Stimulated activated CD8-positive, alpha-beta memory T cell treated with anti-CD3 and anti-CD28 coated beads, Interleukin-7, amount 100 ng/mL, for 1 hour (primary cell): ENCODE measurements at places on chromosomes 5 and 9.

GRCh38 chr5:2588850-2589501 is 162.5 kb downstream of the IRX2 start:
- no peak for DNase-seq

GRCh38 chr9:121225240-121225639 is 23.6 kb upstream of the RAB14 start:
- no peak for DNase-seq

DNA sequence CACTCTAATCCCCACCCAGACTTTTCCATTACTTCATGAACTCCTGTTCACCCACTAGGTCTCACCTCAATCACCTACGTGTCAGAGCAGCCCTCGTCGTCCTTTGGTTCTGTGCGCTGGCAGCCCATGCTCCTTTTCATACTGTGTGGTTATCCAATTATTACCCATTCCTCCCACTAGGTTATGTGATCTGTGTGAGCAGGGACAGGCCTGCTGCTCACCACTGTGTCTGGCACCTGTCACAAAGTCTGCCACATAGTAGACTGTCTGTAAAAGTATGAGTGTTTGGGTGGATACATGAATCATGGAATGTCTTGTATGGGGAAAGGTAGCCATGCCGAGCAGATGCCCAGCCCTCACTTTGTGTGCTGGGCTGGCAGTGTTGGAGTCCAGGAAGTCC is 12.1 kb upstream of the SMAD5 start:
- DNase-seq = no peak

DNA sequence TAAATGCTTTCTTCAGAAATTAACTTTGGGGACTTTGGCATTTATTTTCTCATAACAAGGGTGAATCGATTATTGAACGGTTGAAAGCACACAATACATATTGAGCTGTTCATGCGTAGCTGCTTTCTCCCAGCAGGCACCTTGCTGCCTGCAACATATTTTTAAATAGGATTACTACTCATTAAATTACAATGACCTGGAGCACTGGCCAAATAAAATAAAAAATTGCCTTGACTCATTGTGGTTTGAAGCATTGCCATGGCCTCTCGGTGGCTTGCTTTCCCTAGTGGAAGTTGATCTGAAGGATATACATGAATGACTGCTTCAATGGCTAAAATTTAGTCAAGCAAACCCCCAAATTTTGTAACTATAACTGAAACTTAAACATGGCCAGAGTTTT is 181.6 kb upstream of the NUDT12 start:
- no peak for DNase-seq

DNA sequence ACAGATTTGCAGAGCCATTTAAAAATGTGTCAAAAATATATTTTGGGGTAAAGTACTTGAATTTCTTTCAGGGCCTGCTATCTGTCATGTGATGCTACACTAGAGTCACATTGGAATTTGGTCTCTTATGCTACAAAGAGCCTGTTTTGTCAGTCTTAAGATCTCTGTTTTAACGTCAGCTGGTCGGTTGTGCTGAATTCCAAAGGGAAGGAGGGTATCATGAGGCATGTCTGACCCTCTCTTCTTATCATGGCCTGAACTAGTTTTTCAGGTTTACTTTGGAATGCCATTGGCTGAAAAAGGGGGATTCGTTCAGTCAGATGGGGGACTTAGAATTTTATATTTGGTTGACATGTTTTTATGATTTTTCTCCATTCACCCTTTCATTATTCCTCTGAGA is 290.6 kb downstream of the CD180 start:
- no peak for DNase-seq

DNA sequence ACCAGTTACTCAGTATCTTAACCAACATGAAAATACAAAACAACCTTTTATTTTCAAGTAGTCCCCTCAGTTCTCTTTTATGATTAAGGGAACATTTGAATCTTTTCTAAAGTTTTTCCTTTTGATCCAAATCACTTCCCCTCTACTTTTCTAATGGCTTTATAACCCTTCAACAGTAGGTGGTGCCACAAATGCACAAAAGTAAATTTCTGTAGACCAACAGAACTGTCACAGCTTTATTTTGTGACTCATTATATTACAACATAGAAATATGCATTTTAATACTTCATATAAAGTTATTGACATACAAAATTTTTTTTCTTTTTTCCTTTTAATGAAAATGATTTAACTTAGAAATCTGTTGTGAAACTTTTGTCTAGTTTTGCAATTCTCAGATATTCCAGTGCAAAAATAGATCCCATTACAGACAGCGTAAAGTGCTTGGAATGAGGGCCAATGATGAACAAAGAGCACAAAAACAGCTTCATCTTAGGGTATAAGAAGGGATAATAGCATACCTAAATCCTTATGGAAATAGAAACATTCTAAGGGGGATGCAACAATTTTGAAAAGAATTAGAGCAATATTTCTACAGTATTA is 17.0 kb downstream of the NIPSNAP3B start:
- DNase-seq = no peak

- no peak for DNase-seq
These were observed 28.1 kb downstream of the IL7R start for GRCh38 chr5:35884773-35885172.

DNA sequence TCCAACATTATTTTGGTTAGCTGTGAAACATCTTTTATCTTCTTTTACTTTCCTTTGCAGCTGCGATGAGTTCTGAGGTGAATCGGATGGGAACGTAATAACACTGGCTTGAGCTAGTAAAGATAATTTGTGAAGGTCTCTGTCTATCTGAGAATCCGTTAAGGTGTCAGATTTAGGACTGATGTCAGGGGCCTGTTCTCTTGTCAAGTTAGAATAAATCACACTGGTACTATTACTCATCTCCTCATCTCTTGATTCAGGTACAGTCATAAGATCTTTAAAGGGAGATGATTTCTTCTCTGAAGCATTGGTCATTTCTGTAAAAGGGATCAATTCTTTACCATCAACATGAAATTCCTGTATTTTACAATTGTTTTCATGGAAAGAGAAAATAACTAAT is 26.2 kb downstream of the SETX start:
- DNase-seq = no peak

DNA sequence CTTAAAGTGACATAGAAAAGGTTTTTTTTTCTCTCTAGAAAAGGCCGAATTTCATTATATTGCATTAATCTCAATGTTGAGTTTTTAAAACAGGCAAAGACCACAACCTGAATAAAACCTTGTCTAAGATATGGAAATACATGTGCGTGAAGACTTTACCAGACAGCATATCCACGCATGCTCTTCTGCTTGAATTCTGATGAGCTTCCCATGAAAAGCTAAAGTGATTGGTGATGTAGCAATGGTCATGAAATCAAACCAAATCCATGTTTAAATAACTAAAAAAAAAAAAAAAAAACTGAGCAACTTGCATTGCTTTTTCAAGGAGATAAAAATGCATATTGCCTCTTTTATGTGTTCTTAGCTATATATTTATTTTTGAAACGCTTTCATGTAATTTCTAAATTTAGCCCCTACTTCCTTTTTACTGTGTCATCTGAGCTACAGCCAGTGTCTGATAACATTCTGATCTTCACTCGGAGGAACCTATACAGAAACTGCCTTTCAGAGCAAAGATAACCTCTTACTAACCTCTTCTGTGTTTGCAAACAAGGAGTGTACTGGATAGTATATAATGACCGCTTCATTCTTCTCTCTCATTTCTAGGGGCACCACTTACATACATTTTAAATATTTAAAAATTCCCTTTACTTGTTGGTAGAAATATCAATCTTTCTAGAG is 179.1 kb upstream of the GNA14 start:
- no peak for DNase-seq

DNA sequence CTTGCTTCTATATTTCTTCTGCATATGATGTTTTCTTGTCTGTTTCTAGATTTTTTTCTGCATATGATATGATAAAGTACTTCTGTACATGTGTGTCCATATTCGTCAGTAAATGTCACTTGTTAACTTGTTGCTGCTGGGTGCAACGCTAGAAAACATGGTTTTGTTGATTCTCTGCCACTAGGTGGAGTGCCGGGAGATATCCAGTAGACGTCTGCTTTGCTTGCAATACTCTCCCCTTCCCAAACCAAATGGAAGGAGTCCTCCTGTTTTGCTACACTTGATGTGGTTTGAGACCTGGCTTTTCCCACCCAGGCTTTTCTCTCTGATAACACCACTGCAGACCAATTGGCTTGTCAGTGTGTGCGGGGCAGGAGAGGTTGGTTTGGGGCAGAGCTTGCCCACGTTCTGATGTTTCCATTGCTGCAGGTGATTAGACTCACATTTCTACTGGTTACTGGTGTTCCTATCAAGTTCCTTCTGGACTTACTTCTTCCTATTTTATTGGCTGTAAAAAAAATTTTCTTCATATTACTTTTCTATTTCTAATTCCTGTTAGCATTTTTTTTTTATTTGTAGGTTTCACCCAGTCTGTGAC is 900.0 kb upstream of the CDH10 start:
- DNase-seq = no peak

DNA sequence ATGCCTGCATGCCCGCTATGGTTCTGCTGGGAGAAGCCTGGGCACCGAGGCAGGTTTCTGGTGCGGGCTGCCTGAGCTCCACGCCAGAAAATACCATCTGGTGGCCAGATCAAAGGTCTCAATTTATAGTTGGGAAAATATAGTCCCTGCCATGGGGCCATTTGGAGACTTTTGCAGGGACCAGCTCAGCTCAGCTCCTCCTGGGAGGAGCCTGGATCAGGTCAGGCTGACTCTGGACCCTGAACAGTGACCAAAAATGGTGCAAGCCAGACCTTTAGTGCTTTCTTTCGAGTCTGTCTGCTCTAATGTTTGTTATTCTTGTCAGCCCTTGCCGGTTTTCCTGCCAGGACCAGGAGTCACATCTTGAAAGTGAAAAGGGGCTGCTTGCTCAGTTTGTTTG is 31.8 kb downstream of the HMCN2 start:
- no peak for DNase-seq

GRCh38 chr5:136007271-136007670 is 21.5 kb upstream of the TGFBI start:
- DNase-seq = no peak

DNA sequence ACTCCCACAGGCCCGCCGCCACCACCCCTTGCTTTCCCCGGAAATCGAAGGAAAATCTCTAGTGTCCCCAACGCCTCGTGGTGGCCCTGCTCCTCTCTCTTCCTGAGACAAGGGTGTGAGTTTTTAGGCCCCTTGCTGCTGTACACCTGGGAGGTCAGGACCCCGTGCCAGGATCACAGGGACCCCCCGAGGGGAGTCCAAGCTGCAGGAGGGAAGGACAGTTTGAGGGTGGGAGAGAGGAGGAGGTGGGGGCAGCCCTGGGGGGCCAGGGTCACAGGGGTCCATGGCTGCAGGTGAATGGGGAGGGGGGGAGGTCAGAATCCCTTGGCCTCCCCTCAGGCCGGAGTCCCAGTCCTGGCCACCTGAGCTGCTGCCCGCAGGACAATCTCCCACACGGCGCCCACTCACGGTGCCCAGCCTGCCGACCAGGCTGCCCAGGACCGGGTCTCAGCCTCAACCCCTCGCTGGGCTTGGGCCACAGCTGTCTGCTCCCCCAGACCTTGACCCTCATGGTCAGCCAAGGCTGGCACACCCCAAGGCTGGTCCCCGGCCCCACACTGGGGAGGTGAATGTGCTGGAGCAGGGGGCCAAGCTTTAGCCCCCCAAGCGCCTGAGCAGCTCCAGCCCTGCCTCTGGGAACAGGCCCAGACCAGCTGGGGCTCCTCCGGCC is 19.9 kb downstream of the TPPP start:
- DNase-seq = no peak

DNA sequence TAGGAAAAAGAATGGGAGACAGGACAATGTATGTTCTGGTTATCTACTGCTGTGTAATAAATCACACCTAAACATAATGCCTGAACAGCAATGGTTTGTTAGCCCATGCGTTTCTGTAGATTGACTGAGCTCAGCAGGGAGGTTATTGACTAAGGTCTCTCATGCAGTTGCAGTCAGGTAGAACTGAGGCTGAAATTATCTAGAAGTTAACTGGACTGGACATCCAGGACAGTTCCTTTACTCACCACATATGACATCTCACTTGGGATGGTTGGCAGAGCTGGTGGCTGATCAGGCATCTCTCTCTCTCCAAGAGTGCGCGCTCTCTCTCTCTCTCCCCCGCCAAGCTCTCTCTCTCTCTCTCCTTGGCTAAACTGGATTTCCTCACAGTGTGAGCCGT is 8.9 kb upstream of the FOXB2 start:
- no peak for DNase-seq

DNA sequence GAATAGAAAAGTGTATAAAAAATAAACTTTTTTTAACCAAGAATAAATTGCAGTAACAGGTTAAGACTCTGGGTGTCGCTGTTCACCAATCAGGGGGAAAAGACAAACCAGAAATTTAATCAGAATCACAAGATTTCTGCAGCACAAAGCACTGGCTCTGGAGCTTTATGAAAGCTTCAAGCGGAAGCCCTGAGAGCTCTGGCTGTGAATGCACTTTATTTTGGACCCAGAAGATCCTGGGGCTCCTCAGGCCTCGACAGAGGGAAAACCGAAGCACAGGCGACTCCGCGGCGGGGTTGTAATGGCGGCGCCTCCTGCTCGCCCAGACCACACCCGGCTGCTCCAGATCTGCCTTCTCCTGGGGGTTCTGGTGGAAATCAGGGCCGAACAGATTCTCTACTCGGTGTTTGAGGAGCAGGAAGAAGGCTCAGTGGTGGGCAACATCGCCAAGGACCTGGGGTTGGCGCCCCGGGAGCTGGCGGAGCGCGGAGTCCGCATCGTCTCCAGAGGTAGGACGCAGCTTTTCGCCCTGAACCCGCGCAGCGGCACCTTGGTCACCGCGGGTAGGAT is at the start of gene PCDHGA4:
PCDHGA4 (plus strand) TSS at position 122 of the 570 bp plus-strand sequence; CDS start at position 209, 87 bp downstream.
- no peak for DNase-seq

- DNase-seq = no peak
These were observed 22.1 kb upstream of the UGCG start for GRCh38 chr9:111874500-111874899.

GRCh38 chr5:171355302-171355724 is 32.3 kb upstream of the NPM1 start:
- DNase-seq = no peak

- DNase-seq = no peak
These were observed 44.8 kb upstream of the LHFPL2 start for GRCh38 chr5:78693339-78693738.
